ENCODE measurements at places on chromosomes 3 and 15.

DNA sequence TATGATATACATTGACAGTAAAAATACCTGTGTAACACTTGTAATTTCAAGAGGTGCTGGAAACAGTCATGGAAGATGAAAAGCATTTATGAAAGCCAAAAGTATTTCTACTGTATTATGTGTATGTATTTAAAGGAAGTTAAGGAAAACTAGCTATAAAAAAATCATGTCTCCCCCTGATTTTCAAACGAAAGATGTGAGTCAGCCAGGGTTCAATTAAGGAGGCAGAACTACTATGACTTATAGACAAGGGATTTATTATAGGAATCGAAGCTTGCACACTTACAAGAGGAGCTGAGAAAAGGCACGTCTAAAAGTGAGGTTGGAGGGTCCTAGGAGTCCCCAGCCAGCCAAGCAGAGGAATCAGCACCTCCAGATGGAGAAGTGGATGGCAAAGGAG lies 119.4 kb downstream of the SUCLG2 start:
- DNase-seq: no peak

- DNase-seq: no peak
Measured at GRCh38 chr15:30033763-30034162, 49.0 kb upstream of the GOLGA8J start.

DNA sequence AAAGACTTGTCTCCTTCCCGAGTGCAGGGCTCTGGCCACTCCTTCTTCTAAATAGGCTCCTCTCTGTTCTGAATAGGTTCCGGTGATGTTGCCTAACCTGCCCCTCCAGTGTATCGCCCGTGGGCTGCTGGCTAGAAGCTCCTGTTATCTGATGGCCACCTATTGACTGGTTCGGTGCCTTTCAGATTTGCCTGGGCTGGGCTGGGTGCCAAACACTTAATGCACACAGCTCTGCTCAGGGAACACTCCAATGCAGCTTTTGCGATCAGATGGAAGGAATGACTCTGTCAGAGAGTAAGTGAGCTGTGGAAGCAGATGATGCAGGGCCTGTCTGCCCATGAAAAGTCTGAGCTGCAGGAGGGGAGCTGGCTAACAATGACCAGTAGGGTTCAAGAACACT lies 112.9 kb downstream of the CORO2B start:
- no peak for DNase-seq

DNA sequence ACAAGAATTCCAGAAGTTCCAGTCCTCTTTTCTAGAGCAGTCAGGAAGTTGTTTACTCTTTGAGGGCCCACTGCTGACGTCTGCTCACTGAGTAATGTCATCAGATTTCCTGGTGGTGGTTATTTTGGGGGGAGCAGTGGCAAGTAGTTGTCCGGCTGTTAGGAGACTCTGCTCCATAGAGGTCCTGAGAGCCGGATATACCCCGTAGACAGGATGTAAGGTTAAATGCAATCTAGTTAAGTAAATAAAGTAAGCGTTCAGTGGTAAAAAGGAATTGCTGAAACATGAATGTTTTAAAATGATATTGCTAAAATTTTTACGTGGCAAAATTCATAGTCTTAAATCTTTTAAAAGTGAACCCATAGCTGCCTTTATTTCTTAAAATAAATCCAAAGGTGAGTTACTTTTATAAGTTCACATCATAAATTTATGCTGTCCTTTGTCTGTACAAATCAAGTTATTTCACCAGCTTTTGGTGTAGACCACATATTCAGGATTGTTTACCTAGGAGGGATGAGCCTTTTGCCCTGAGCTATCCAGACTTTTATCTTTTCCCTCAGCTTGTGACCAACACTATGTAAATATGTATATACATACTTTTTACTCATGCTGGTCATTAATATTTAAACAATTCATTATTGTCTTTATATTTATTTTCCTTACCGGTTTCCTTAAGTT lies 65.8 kb downstream of the PDE8A start:
- DNase-seq: no peak

- DNase-seq: no peak
Measured at GRCh38 chr3:100766069-100766468, 56.8 kb downstream of the TFG start.

DNA sequence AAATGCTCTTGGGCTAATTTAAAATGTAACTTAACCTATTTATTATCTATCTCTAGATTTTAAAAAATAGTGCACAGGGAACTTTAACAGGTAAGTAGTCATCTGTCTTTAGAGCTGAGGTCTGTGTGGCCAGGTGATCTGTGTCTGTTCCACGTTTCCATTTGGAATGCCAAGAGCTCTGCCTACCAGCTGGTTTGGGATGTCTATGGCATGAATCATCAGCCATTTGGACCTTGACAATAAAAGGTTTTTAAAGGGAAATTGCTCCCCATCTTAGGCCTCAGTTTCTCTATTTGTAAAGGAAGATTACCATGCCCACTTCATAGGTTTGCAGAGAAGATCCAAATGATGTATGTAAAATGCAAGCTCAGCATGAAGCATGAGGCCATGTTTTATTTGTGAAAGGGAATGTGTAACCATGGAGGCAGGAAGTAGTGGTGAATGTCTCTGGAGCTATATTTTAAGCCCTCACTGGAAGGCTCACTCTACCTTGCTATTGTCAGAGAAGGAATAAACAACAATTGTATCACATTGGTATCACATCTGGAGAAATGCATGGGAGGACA lies 548.1 kb upstream of the LMCD1 start:
- DNase-seq: no peak

- no peak for DNase-seq
Measured at GRCh38 chr3:10648181-10648580, 142.8 kb upstream of the ATP2B2 start.

- no peak for DNase-seq
Measured at GRCh38 chr15:68528626-68529290, 50.0 kb upstream of the CORO2B start.

- no peak for DNase-seq
Measured at GRCh38 chr15:76340803-76341365, 4.3 kb downstream of the ISL2 start.

DNA sequence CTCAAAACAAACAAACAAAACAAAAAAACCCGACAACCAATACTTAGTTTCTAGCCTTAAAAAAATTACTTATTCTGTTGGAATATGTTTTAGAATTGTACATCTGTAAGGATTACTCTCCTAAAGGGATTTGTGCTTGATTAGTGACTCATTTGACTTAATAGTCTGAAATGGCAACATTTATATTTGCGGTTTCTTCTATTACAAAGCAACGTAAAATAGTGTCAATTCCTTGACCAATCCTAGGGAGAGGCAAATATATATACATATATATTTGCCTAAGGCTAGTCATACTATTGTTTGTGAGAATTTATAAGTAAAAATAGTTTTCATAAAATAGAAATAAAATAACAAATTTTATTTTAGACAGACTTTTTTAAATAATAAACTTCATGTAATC lies 39.7 kb downstream of the C3orf62 start:
- DNase-seq: no peak

DNA sequence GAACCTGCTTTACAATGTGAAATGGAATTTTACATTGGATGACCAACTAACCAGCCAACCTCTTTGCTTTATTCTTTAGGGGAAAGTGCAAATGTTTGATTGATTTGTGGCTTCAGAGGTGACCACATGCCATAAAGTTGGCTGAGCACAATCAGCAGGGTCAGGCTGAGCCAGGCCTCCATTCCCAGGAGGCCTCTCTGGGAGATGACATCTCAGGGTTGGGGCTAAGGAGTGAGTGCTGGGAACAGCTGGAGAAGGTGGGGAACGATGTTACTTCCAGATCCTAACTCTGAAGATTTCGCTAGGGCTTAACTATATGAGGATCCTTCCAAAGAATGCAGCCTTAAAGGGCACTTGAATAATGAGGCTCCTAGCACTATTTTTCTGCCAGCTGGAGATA lies 131.7 kb downstream of the ATP10A start:
- DNase-seq: no peak

DNA sequence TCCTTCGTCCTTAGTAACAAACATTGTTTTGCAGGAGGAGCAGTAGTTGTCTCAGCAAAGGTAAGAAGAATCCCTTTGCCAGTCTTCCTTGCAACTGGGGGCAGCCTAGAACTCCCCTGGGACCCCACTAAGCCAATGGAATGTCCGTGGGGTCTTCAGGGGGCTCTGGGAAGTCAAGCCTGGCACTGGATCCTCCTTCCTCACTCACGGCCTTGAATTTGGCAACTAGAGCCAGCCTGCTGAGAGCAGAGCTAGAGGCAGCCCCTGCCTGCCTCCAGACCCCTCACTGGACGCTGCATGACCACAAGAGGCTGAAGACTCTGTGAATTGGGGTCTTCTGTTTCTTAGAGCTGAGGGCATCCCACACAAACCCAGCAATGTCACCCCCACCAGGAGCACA lies 18.6 kb upstream of the PRR23E start:
- DNase-seq: no peak

DNA sequence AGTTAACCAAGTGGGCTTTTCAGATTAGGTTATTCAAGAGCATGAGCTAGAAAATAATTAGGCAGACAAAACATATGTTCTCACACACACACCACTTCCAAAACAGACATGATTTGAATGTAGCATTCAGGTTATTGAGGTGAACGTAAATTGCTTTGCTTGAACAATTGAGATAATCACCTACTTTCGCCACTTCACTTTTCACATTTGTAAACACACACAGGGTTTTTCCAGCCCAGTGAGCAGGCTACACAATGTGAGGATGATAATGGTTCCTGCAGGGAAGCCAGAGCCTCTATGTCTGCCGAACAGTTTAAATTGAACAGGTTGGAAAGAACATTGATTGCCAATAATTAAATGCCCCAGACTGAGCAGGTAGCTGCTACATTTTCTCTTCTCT lies 560.8 kb downstream of the OCA2 start:
- no peak for DNase-seq

GRCh38 chr15:28977377-28978010 lies 91.7 kb downstream of the APBA2 start:
- DNase-seq: no peak

DNA sequence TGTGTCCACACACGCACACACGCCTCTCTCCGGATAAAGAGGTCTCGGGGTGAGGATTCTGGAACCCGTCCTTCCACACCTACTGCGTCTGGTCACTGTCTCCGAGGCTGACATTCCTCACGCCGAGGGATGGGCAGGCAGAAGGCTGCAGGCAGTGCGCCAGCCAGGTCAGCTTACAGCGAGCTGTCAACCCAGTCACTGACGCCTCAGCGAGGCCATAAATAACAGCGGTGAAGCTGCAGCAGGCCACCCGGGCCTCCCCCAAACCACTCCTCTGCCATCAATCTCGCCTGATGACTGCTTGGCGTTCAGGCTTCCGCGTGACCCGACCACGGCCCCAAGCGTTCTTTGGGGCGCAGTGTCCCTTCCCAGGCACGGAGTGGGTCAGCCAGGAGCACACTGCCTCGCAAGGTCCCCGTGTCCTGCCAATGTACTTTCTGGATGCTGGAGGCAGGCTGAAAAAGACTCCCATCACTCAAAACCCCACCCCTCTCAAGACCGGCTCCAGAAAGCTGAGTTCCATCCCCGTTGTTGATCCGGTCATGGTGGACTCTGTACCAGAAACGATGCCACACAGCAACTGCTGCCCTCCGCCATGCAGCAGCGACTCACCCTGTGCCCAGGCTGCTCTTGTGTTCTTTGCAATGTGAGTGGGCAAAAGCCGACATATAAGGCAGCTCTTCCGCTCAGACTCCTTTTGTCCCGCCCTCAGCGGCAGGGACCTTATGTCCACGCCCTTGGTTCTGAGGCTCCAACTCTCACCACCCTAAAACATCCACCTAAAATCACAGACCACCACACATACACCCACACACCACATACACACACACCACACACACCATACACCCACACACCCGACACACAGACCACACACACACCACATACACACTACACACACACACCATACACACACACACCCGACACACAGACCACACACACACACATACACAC lies 27.1 kb downstream of the CPN2 start:
- no peak for DNase-seq

- DNase-seq: no peak
Measured at GRCh38 chr3:100708644-100708988, 678 bp upstream of the TFG start.

- no peak for DNase-seq
Measured at GRCh38 chr3:177471733-177472480, 274.6 kb upstream of the TBL1XR1 start.

GRCh38 chr3:101138817-101139216 lies 145.6 kb upstream of the ABI3BP start:
- no peak for DNase-seq

DNA sequence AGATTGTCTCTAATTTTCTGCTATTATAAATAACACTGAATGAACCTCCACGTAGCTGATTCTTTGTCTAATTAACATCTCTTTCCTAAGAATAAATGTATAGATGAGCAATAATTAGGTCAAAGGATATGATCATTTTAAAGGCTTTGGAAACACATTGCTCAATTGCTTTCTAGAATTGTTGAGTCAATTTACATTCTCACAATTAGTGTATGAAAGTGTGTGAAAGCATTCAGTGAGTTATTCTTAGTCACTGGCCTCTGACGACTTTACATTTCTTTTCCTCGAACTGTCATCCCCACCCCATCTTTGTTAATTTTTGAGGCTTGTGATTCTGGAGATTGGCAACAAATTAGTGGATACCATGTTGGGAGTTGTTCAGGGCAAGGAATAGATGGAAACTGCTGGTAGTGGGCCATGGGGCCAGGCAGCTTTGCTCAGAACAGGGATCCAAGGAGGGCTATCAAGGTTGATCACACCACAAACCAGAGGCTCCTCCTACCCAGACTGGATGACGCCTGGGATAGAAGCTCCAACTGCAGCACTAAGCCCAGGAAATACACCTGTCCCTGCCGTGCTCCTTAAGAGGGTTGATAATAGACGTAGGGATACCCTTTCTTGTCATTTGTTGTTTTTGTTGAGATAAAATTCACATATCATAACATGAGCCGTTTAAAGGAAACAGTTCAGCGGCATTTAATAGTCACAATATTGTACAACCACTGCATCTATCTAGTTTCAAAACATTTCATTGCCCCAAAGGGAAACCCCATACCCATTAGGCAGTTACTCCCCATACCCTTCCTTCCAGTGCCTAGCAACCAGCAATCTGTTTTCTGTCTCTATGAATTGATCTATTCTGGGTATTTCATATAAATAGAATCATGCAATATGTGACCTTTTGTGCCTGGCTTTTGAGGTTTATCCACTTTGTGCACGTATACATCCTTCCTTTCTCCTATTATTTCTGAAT lies 27.9 kb downstream of the EIF1B start:
- DNase-seq: no peak

DNA sequence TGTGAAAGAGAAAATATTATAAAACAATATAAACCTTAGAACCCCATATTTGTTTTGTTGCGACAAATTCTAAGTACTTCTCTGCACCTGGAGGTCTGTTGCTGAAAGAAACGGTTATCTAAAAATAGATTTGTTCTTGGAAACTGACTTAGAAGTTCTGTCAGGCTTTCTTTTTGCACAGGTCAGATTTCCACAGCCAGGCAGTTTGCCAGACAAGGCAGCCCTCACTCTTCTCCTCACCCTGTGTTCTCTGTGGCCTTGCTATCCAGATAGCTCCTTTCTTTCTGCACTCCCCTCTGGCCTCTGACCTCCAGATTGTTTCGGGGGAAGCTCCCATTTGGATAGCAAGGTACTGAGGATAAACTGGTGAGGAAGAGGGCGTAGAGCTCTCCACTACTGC lies 413.3 kb upstream of the ONECUT1 start:
- no peak for DNase-seq

Data from right renal pelvis (tissue), 4 donors.